ENCODE measurements at places on chromosomes 1 and 21.

DNA sequence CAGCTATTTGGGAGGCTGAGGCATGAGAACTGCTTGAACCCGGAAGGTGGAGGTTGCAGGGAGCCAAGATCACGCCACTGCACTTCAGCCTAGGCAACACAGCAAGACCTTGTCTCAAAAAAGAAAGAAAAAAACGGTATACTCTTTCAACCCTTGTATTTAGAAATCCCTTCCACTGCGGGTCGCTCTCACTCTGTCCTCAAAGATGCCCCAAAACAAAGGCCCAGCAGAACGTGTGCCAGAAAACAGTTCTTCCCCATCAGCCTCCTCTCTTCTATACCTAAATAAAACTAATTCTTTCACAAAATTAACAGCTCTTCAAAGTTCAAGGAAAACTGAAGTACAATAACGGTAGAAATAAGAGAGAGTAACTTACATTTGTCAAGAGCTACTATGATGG, 13.2 kb downstream of the SETD4 start:
- no peaks in the 10 kb centered on the region for H3K4me1 ChIP-seq
- peaks cover 6% of the 10 kb centered on the region for H3K36me3 ChIP-seq
- no peak overlapping the region for H3K27ac ChIP-seq

GRCh38 chr1:31772669-31773248, 8.6 kb upstream of the ADGRB2 start:
- no peaks in the 10 kb centered on the region for H3K36me3 ChIP-seq
- H3K4me1 ChIP-seq = no peaks in the 10 kb centered on the region
- no peaks in the 10 kb centered on the region for H3K27me3 ChIP-seq
- DNase-seq = no peak
- H3K27ac ChIP-seq = no peak overlapping the region
- H3K4me3 ChIP-seq = no peak overlapping the region

GRCh38 chr1:165884009-165884689, 56.7 kb downstream of the UCK2 start:
- DNase-seq = no peak
- H3K4me3 ChIP-seq = no peak overlapping the region
- H3K4me1 ChIP-seq = no peaks in the 10 kb centered on the region

DNA sequence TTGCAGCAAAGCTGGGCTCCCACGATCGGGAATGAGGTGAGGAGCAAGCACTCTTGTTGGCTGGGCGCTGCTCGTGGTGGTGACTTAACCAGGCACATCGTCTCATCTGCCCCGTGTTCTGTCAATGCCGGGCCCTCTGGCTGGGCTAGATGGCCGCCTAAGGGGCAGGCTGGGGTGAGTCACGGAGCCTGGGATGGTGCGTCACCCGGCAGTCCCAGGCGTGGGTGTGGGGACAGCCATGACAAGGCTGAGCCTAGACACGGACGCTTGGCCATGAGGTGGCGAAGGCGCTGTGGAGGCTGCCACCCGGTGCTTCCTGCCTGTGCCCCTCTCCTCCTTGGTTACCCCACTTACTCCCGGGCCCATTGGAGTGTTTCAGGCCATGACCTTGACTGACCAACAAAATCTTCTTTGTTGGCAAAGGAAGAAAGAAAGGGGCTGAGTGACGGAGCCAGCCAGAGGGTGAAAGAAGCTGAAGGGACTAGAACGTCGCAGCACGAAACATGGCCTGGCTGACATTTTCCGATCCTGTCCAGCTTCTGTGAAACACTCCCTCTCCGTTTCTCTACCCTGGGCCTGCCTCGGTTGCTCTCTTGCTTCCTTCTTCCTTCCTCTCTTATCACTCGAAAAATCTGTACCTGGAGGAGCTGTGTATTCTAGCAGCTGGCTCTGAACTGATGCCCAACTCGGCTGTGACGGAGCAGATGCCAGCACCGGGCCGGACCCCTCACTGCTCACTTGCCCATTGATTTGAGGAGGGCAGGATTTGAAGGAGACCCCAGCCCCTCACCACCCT, 596 bp downstream of the CD247 start:
- H3K36me3 ChIP-seq = no peaks in the 10 kb centered on the region
- no peaks in the 10 kb centered on the region for H3K27me3 ChIP-seq
- no peak overlapping the region for H3K4me3 ChIP-seq
- no peaks in the 10 kb centered on the region for H3K4me1 ChIP-seq
- no peak for DNase-seq
- H3K27ac ChIP-seq = no peak overlapping the region

- H3K27me3 ChIP-seq = no peaks in the 10 kb centered on the region
- H3K4me1 ChIP-seq = no peaks in the 10 kb centered on the region
- H3K4me3 ChIP-seq = no peak overlapping the region
- H3K27ac ChIP-seq = no peak overlapping the region
- DNase-seq = no peak
- peaks cover 26% of the 10 kb centered on the region for H3K36me3 ChIP-seq
Measured at GRCh38 chr1:25832336-25833037, 12.7 kb downstream of the MTFR1L start.

- H3K27ac ChIP-seq = no peak overlapping the region
- no peak overlapping the region for H3K4me3 ChIP-seq
- no peak for DNase-seq
- H3K36me3 ChIP-seq = peaks cover 2% of the 10 kb centered on the region
- H3K27me3 ChIP-seq = no peaks in the 10 kb centered on the region
Measured at GRCh38 chr1:113732802-113733201, 26.5 kb downstream of the PHTF1 start.

DNA sequence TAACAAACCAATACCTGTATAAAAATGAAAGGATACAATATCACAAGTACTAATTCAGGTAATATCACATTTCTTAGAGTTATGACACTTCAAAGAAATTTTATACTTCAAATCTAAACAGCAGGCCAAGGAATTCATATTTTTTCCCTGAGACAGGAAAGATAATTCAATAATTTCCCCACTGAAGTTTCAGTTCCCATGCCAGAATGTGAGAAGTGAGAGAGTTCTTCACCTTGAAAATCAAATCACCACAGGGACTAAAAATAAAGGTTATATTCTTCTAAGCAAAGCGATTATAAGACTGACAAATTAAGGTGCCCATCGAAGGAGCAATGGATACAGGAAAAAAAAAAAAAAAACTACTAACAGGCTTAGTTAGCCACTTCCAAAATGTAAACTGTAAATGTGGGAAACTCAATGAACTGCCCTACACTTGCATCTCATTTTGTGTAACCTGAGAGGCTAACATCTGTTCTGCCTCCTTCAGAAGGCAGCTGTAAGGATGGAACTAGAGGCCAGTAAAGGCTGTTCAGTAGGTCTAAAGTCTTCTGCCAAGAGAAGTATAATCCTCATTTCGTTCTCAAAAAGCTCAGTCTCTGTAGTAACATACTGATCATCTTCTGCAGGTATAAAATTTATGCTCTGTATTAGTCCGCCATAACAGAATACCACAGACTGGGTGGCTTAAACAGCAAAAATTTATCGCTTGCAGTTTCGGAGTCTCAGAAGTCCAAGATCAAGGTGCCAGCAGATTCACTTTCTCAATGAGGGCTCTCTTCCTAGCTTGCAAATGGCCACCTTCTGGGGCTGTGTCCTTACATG, 127.8 kb downstream of the RERE start:
- H3K4me3 ChIP-seq = no peak overlapping the region
- no peaks in the 10 kb centered on the region for H3K27me3 ChIP-seq
- DNase-seq = no peak
- H3K4me1 ChIP-seq = no peaks in the 10 kb centered on the region
- H3K27ac ChIP-seq = no peak overlapping the region
- no peaks in the 10 kb centered on the region for H3K36me3 ChIP-seq

DNA sequence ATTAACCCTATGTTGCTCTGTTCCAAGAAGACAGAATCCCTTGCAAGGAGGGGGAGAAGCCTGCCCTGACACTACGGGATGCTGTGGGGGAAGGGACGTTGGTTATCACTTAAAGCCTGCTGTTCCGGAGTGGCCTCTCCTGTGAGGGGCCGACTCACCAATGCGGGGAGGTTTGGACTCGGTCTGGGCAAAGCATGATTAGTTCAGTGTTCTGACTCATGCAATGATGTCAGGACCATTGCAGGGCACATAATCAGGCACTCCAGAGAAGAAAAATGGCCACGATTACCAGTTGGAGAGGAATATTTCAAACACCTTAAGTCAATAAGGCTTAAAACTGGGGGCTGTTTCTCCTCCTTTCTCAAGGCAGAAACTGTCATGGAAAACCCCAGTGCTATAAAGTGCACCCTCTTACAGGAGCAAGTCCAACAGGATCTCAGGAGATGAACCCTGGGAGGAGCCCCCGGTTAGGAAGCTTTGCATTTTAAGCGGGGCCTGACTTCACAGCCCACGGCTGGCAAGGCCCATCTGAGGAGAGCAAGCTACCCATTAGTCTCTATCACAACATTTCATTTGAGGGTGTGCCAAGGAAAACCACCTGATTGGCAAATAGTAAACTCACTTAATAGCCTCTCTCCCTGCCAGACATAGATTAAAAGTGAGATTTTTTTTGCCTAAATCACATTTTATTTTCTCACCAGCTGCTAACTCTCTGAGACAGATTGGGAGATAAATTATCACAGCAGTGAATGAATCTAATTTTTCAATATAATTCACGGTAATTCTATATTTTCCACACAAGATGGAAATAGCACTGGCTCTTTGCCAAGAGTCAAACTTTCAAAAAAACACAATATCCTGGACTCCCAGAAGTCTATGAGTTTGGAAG, 202.5 kb downstream of the C1orf94 start:
- peaks cover 1% of the 10 kb centered on the region for H3K27me3 ChIP-seq
- H3K36me3 ChIP-seq = no peaks in the 10 kb centered on the region
- no peak overlapping the region for H3K4me3 ChIP-seq
- DNase-seq = no peak
